ENCODE measurements at places on chromosomes 7 and 10.

- no peaks in the 10 kb centered on the region for H3K27me3 ChIP-seq
- H3K27ac ChIP-seq = no peak overlapping the region
- H3K4me3 ChIP-seq = no peak overlapping the region
- no peak for DNase-seq
- H3K4me1 ChIP-seq = no peaks in the 10 kb centered on the region
- no peaks in the 10 kb centered on the region for H3K36me3 ChIP-seq
Observed at GRCh38 chr7:141455723-141456122, 95.5 kb upstream of the AGK start.

DNA sequence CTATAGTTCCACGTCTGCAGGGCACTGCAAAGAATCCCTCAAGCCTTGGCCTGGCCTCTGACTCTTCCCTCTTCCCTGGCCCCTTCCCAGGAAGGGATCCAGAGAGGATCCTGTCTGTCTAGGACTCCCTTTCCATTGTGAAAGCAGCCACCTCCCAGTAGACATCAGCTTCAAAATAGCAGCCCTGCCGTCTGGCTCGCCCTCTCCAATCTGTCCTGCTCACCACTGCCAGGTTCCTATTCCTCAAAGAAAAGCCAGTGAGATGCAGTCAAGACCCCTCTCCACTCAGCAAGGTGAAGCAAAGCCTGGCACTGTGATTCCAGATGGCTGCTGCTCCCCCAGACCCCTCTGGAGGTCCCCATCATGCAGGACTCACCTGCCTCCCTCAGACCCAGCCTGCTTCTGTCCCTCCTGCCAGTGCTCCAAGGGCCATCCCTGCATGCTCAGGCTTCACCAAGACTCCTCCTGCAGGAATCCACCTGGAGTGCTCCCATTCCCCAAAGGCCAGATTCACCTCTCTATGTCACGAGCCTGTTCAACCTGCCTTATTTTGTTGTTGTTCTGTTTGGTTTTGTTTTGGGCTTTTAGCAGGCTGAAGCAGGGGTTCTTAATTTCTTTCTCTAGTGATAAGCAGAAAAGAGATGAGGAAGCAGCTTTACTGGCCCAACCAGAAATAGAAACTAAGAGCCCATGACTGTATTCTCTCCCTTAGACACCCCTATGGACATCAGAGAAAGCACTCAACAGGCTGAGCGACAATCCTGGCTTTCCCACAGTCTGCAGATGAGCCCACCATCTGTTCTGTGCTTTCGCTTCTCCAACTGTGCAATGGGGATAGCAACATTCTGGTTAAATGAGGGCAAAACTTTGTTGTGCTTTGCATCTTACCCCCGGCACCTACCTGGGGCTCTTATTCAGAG, 305.1 kb downstream of the GRID1 start:
- H3K4me3 ChIP-seq = no peak overlapping the region
- H3K4me1 ChIP-seq = no peaks in the 10 kb centered on the region
- DNase-seq = no peak
- no peak overlapping the region for H3K27ac ChIP-seq
- no peaks in the 10 kb centered on the region for H3K36me3 ChIP-seq

- no peaks in the 10 kb centered on the region for H3K36me3 ChIP-seq
- no peak for DNase-seq
- H3K4me1 ChIP-seq = no peaks in the 10 kb centered on the region
- H3K27ac ChIP-seq = no peak overlapping the region
- no peak overlapping the region for H3K4me3 ChIP-seq
- H3K27me3 ChIP-seq = no peaks in the 10 kb centered on the region
Observed at GRCh38 chr7:1355568-1356340, 103.5 kb downstream of the MICALL2 start.

- no peak for DNase-seq
- H3K27me3 ChIP-seq = no peaks in the 10 kb centered on the region
- no peaks in the 10 kb centered on the region for H3K36me3 ChIP-seq
Observed at GRCh38 chr10:98878418-98878817, 357.2 kb downstream of the HPSE2 start.

DNA sequence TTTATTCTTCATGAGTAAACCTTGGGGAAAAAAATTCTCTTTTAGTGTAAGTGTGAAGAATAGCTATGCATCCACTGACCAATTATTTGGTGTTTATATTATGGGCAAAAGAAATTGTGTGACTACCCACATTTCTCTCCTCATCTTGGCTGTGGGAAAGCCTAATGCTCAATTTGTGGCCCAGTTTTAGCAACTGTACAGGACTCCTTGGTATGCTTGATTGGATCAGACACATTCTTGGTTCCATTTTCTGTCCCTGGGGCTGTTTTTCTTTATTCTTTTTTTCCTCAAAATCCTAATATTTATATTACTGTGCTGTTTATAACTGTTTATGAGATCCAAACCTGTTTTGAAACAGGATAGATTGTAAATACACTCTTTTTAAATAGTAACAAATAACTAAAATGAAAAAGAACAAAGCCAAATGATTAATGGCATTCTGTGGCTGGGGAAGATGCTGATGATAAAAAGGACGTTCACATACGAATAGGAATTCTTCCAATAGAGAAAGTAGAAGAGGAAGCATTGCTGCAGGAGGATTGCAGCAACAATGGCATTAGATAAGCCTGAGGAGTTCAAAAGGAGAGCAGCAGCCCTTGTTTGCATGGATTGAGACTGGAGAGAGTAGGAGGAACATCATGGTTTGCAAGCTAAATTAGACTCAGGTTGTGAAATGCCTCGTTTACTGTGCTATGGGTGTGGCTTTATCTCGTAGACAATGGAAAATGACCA, 580.5 kb downstream of the INHBA start:
- H3K4me3 ChIP-seq = no peak overlapping the region
- no peaks in the 10 kb centered on the region for H3K27me3 ChIP-seq
- DNase-seq = no peak
- H3K4me1 ChIP-seq = no peaks in the 10 kb centered on the region

DNA sequence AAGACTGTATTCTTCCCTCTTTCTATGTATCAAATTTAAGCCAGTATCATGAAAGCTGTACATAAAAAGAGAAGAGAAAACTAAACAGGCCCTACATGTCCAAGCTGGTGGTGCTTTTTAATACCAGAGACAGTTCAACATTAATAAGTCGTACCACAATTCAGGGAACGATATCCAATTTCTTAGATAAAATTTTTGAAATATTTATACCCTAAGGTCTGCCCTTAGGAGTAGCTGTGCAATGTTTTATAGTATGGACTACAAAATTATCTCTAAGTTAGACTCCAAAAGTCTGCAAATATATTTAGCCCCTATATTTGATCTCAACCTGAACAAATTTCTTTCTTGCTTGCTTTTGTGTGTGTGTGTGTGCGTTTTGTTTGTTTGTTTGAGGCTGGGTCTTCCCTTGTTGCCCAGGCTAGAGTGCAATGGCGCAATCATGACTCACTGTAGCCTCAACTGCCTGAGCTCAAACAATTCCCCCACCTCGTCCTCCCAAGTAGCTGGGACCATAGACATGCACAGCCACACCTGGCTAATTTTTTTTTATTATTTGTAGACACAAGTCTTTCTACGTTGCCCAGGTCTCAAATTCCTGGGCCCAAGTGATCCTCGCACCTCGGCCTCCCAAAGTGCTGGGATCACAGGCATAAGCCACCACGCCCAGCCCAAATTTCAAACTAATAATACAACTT, 13.2 kb downstream of the ARHGAP19 start:
- H3K27ac ChIP-seq = peak overlapping the region; percentile 45
- no peaks in the 10 kb centered on the region for H3K27me3 ChIP-seq
- peaks cover 4% of the 10 kb centered on the region for H3K4me1 ChIP-seq

DNA sequence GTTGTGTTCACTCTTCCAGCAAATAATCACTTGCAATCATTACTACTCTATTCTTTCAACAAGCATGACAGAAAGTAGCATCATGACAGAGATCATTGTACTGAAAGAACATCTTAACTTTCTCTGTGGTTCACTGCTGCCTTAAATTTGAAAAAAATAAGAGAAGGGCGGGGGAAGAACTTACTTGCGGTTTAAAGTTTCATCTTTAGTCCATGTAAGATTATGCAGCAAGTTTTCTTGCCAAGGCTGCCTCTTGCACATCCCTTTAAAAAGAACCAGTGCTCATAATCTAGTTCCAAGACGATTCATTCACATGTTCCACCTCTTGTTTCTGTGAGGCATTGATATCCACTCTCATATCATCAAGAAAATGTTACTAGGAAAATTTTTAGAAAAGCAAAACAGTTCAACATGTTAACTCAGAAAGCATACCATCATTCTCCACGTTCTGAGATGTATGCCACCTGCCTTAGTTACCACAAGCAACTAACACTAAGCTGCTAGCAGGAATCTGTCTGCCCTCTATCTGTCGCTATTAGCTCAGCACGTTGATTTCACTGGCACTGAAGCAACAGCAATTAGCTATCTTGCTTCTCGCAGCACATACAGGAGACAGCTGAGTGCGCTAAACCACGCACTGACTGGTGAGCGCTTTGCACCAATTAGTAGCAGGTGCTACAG, at the start of gene PCDH15:
Gene PCDH15, minus strand, starts transcription at position 491 of the 681 bp plus-strand sequence. CDS start 136,969 bp downstream, outside the sequence.
- no peaks in the 10 kb centered on the region for H3K27me3 ChIP-seq
- DNase-seq = peak; percentile 65
- no peaks in the 10 kb centered on the region for H3K4me1 ChIP-seq
- H3K4me3 ChIP-seq = no peak within 1 kb of the TSS

DNA sequence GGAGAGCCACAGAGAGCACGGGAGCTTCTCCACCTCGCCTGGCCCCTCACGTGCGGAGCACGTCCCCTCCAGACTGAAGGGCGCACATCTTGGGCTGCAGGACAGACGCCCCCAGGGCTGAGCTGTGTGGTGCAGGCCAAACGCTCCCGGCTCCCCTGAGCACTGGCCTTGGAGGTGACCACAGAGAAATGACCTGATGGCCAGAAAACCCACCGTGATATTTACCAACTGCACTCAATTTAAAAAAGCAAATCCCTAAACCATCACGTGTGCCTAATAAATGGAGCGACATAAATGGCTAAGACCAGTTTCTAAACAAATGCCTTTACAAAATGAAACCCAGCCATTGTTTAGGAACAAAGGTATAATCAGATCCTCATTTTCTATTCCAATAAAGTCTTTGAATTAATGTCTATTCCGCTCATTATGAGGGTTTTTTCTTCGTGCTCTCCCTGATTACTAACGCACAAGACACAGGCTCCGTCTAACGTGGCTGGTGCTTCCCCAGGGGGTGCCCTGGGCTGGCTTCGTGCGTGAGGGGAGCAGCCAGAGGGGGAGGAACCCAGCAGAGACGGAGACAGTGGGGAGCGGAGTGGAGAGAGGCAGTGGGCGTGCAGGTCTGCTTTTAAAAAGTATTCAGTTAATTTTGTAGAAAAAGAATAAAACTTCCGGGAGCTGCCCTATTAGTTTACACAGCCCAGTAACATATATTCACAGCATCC, 190.3 kb downstream of the DNAJB6 start:
- H3K27me3 ChIP-seq = no peaks in the 10 kb centered on the region
- no peak overlapping the region for H3K4me3 ChIP-seq
- no peak for DNase-seq
- no peak overlapping the region for H3K27ac ChIP-seq
- no peaks in the 10 kb centered on the region for H3K36me3 ChIP-seq

GRCh38 chr7:26081638-26082037, 70.4 kb upstream of the NFE2L3 start:
- H3K4me3 ChIP-seq = no peak overlapping the region
- peaks cover 7% of the 10 kb centered on the region for H3K27me3 ChIP-seq
- no peak overlapping the region for H3K27ac ChIP-seq
- H3K36me3 ChIP-seq = no peaks in the 10 kb centered on the region
- no peaks in the 10 kb centered on the region for H3K4me1 ChIP-seq
- DNase-seq = no peak

DNA sequence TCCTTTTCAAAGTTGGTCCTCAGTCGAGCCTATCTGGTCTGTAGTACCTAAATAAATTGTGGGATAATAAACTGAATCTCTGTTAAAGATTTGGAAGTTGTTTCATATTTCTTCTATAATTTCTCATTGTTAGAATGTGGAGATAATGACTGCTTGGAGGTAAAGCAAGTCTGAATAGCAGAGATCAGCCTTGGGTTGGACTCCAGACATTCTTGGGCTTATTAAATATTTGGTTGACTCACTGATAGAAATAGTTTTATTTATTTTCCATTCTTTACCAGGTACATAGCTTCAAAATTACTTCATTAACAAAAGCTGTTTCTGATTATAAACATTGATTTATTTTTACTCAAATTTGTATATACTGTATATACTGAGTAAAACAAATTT, 34.3 kb downstream of the TPST1 start:
- H3K4me1 ChIP-seq = no peaks in the 10 kb centered on the region
- DNase-seq = peak; percentile 74
- no peak overlapping the region for H3K4me3 ChIP-seq
- H3K27ac ChIP-seq = no peak overlapping the region
- no peaks in the 10 kb centered on the region for H3K27me3 ChIP-seq
- H3K36me3 ChIP-seq = no peaks in the 10 kb centered on the region

DNA sequence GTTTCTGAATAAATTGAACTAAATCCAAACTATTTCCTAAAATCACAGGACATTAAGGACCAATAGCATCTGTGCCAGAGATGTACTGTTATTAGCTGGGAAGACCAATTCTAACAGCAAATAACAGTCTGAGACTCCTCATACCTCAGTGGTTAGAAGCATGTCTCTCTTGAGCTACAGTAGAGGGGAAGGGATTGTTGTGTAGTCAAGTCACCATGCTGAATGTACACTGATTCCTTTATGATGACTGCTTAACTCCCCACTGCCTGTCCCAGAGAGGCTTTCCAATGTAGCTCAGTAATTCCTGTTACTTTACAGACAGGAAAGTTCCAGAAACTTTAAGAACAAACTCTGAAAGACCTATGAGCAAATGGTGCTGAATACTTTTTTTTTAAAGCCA, 13.9 kb downstream of the MEST start:
- peak; percentile 71 for DNase-seq
- H3K27ac ChIP-seq = no peak overlapping the region
- peaks cover 2% of the 10 kb centered on the region for H3K36me3 ChIP-seq

DNA sequence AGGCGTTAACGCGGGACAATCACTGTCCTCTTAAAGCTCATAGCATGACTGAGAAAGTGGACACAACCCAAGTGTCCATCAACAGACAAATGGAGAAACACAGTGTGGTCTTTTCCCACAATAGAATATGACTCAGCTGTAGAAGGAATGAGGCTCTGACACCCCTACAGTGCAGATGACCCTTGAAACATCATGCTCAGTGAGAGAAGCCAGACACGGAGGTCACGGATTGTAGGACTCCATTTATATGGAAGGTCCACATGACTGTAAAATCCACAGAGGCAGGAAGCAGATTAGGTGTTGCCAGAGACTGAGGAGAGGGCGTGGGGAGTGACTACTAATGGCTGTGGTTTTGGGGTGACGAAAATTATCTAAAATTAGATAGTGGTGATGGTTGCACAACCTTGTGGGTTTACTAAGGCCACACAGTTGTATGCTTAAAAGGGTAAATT, 6.1 kb upstream of the NCAPG2 start:
- no peak overlapping the region for H3K4me3 ChIP-seq
- H3K4me1 ChIP-seq = no peaks in the 10 kb centered on the region
- H3K27me3 ChIP-seq = no peaks in the 10 kb centered on the region
- H3K27ac ChIP-seq = no peak overlapping the region
- peak; percentile 91 for DNase-seq
